ENCODE measurements at places on chromosomes 6 and 20.

GRCh38 chr6:15800841-15801617 lies 138.2 kb upstream of the DTNBP1 start:
- no peak for DNase-seq

DNA sequence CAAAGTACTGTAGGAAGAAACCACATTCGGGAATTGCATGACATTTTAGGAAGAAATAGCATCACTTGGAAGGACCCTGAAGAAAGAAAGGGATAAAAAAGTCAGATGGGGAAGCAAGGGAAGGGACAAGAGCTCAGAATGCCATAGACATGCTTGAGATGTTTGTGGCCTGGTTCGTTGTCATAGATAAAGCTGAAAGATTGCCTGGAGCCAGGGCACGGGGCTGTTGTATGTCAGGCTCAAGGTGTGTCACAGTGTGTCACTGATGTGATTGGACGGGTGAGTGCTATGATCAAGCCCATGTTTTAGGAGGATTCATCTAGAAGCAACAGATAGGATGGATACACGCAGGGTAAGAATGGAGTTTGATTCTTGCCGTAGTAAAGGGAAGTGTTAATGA lies 216.2 kb upstream of the SOX4 start:
- no peak for DNase-seq

DNA sequence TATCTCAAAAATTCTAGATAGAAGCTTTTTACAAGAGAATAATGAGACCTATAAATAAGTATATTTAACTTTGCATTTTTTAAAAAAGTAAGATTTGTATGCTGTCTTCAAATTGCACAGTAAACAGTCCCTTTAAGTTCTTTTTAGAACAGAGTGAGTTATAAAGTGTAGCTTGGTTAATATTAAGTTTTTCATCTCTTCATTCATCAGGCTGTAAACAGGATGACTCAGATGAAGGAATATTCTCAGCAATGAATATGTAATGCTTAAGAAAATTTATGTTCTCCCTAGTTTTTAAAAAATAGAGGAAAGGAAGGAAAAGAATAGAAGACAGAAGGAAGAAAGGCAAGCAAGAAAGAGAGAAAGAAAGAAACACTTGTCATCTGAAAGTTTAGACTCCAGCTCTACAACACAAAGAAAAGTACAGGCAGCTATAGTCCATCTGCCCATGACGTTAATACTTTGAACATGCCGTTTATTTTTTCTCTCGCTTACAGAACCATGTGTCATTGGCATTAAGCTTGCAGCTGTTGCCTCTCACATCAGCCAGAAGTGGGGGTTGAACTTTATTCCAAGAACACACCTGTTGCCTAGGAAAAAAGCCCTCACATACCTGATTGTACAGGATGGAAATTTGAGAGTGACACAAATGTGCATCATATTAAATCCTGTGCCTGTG lies 36.1 kb downstream of the CAP2 start:
- no peak for DNase-seq

- DNase-seq, result no peak
Measured at GRCh38 chr20:45970646-45971424, 1.2 kb downstream of the ZNF335 start.

DNA sequence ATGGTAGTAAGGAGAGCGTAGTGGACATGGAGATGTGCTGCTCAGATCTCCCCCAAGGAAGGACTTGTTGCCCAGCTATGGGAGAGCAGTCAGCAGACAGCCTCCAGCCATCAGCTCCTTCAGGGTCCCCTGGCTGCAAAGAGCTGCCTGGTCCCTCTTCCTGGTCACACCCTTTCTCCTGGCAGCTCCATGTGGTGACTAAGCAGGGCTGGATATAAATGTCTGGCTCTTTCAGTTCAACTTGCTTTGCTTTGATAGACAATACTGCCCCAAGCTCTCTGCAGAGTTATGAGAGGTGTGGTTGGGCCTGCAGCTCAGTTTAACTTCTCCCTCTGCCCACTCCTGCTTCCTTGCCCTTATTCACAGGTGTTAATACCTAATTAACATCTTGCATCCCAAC lies 64.1 kb upstream of the DDR1 start:
- DNase-seq, result peak; percentile 69

DNA sequence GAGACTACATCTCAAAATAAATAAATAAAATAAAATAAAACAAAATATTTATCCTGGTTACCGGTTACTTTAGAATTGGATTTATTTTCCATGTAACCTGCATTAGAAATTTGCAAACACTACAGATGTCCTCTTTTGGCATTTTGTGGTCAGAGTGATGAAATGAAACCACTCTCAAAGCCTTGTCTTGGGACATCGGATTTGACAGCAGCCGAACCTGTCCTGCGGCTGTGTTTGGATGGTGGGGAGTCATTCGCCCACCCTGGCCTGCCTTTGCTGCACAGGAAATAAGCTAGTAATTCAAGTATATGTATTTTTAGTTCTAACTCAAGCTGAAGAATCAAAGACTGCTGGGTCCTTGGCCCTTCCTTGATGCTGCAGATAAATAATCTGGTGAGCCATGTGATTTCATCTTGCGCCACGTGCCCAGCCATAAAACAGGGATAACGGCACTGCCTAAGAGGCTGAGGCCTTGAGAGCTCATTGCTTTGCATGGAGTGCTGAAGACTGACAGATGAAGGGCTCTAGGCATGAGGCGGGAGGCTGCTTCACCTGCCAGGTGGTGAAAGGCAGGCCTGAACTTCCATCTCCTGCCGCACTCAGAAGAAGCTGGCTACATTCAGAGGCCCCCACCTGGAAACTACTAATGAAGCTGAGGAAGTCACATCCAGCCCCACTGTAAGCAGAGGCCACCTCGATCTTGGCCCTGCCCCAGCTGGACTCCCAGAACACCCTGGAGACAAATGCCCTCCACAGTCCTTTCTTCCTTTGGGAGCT lies 76.9 kb downstream of the NOL4L start:
- DNase-seq, result no peak

DNA sequence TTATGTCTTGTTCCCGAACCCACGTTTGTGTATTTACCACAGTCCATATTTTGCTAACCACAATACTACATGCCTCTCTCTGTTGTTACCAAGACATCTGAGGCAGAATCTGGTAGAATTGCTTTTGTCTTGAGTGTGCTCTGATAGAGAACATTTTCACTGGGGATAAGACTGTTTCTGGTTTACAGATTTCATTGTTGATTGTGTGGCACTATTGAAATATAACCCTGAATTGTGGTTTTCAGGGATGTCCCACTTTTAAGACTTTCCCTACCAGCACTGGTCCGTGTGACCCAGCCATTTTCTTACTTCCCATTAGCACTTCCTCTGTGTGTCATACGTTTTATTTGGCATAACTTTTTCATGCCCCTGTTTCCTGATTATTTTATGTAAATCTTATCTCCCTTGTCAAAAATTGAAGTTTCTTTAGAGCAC lies 12.2 kb downstream of the NCOA7 start:
- DNase-seq, result no peak

Data from GM04504 (cell line).